ENCODE measurements at places on chromosomes 16 and 17.

DNA sequence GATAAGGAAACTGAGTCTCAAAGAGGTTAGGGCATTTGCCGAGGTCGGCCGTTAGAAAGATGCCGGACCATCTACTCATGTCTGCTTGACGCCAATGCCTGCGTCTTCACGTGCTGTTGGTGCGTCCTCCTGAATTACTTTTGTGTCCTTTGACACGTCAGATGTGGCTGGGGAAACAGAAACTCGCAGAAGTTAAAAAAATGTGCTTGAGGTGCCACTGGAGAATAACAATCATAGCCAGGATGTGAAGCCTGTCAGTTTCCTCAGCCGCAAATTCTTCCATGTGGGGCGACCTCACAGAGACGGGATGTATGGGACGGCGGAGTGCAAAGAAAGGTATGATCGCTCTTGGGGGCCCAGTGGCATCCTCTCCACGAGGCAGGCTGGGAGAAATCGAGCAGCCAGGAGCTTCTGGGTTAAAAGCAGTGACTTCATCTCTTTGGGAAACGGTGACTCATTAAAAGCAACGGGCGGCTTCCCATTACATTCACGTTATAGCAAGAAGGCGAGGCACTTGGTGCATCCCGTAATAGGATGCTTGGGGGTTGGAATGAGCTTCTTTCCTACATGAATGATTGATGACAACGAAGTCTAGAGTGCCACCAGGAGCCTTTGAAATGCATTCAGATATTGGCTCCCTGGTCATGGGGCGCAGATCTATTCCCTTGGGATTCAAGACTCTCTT lies 67.8 kb downstream of the BMERB1 start:
- DNase-seq = peak; percentile 48

DNA sequence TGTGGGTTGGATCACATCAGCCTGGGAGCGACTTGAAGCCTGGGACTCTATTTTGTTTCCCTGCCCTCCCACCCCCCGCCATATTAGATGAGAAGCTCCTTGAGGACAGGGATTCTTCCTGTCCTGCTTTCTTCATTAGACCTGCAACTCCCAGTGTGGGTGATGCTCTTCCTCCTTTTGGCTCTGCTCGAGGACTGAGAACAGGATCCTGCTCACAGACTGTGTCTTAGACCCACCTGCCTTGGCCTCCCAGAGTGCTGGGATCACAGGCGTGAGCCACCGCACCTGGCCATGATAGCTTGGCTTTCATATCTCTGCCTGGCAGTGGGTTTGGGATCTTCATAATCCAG lies 21.5 kb upstream of the TNS4 start:
- no peak for DNase-seq

DNA sequence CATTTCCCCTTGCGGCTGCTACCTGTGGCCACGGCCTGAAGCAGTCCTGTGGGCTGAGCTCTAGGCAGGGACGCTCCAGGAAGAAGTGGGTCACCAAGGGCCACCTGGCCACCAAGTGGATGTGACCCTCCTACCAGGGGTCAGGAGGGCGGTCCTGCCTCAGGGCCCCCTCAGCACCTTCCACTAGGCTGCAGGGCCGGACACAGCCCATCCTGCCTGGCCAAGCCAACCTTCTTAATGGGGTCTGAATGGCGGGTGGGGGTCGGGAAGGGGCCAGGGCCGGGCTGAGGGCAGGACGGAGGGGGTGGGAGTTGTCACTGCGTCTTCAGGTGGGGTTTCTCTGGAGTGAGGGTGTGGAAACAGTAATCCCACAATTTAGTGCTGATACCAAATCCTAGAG lies 13.2 kb upstream of the MLKL start:
- no peak for DNase-seq

DNA sequence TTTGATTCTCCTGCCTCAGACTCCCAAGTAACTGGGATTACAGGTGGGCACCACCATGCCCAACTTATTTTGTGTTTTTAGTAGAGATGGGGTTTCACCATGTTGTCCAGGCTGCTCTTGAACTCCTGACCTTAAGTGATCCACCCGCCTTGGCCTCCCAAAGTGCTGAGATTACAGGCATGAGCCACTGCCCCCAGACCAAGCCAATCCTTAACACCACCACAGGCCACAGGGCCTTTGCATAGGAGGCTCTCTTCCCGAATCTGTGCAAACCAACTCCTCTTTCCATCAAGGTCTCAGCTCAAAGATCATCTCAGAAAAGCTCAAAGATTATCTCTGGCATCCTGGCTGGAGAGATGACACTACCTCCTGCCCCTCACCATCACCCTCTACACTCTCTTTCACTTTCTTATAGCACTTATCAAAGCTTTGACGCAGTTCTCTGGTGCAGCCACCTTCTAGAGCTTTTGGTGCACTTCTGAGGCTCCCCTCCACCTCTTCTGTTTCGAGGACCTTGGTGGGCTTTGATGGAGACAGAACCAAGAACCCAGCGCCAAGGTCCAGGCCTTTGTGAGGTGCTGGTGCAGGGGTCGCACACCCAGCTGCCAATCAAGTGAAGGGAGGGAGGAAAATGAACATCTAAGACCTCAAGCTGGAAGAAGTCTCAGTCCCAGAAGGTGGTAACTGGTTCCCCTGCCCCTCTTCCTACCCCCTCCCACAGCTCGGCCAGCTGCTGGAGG lies 23.2 kb upstream of the PHB1 start:
- DNase-seq = no peak

DNA sequence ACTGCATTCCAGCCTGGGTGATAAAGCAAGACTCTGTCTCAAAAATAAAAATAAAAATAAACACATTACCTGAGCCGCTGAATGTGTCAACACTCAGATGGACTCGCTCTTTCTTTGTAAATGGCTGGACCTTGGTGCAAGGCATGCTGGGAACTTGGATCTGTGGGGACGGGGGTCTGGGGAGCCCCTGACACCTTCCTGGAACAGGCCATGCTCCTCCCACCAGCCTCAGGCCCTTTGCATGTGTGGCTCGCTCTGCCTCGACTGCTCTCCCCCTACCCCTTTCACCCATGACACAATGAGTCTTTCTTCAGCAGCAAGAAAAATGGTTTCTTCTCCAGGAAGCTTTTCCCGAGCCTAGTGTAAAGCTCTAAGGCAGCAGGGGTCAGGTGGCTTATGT lies 94.0 kb upstream of the CDH5 start:
- no peak for DNase-seq

- no peak for DNase-seq
These were observed 4.7 kb downstream of the LITAFD start for GRCh38 chr16:8886593-8887430.

DNA sequence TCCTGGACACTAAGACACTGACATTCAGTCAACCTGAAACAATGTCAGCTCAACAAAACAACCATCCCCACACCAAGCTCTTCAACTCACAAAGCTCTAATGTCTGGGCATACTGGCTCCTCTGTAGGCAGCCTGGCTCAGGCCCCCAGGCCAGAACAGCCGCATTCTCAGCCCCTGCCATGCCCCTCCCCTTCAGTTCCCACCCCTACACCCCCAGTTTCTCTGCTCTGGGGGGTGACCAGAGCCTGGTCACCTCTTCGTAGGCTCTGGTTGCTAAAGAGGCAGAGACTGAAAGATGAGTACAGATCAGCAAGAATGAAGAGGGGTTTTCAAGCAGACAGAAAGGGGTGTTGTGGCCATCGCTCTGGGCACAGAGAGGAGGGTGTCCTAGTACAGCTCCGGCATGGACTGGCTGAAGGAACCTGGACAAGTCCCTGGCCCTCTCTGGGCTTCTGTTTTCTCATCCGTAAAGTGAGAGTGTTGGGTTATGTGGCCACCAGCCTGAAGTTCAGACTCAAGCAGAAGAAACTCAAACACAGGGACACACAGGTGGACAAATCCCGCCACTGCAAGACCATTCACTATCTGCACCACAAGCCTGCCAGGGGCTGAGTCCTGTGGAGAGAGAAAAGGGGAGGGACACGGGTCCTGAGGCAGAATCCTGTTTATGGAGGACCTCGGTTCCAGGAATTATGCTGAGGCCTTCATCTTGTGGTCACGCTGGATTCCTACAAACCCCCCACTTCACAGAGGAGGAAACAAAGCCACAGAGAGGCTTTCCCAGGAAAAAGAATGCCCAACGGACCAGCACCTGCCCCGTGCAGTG lies 987 bp upstream of the SLC4A1 start:
- no peak for DNase-seq

- DNase-seq = no peak
These were observed 5.8 kb upstream of the UNK start for GRCh38 chr17:75778861-75779249.

- no peak for DNase-seq
These were observed 31.9 kb upstream of the PHAF1 start for GRCh38 chr16:67077871-67078270.

GRCh38 chr16:71846431-71846830 lies 655 bp downstream of the ATXN1L start:
- no peak for DNase-seq

- DNase-seq = peak; percentile 64
These were observed 118.4 kb downstream of the VPS53 start for GRCh38 chr17:596287-596686.

GRCh38 chr17:40720899-40721298 lies 17.3 kb upstream of the KRT24 start:
- no peak for DNase-seq

DNA sequence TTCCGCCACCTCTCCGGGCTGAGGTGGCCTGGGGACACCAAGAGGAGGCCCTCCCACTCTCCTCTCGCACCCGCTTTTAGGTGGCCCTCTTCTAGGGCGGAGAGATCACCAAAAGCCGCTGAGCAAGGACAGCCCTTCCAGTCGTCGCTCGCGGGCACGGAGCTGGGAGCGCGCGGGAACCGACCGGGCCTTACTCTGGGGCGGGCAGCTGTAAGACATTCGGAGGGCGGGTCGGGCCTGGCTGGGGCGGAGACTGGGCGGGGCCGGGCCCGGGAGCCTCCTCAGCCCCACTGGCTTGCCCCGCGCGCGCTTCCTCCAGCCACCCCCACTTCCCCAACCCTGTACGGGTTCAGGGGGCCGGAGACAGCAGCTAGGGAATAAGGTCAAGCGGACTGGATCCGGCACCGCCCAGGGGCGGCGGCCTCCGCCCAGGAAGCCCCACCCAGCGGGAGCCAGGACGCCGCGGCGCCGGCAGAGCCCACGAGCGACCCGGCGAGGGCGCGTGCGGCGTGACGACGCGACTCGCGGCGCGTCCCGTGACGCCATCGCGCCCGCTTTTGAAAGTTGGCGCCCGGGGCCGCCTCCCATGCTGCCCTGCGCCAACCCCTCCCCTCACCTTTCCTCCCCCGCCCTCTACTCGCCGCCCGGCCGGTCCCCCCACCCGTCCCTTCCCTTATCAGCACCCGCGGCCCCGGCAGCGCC lies 351 bp upstream of the CTCF start:
- DNase-seq = peak; percentile 99

GRCh38 chr16:13402601-13403000 lies 501.2 kb downstream of the SHISA9 start:
- DNase-seq = no peak

GRCh38 chr17:56727876-56728617 lies 105.7 kb downstream of the C17orf67 start:
- DNase-seq = no peak

GRCh38 chr17:78528541-78528940 lies 48.7 kb downstream of the DNAH17 start:
- no peak for DNase-seq

GRCh38 chr16:59510008-59510424 lies 775.9 kb upstream of the GOT2 start:
- no peak for DNase-seq

DNA sequence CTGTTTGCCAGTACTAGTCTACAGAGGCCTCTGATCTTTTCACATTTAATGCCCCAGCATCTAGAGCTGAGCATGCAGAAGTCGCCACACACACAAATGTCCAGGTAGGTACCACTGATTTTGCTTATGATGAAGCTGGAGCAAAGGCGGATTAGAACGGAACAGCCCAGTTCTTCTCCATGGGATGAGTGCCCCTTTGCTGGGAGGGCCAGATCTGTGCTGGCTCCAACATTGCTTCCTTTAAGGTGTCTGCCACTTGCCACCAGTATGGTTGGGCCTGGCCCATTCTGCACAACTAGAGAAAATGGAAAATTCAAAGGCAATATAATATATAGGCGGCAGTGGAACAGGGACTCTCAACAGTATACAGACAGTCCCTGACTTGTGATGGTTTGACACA lies 2.2 kb upstream of the MNT start:
- DNase-seq = no peak

DNA sequence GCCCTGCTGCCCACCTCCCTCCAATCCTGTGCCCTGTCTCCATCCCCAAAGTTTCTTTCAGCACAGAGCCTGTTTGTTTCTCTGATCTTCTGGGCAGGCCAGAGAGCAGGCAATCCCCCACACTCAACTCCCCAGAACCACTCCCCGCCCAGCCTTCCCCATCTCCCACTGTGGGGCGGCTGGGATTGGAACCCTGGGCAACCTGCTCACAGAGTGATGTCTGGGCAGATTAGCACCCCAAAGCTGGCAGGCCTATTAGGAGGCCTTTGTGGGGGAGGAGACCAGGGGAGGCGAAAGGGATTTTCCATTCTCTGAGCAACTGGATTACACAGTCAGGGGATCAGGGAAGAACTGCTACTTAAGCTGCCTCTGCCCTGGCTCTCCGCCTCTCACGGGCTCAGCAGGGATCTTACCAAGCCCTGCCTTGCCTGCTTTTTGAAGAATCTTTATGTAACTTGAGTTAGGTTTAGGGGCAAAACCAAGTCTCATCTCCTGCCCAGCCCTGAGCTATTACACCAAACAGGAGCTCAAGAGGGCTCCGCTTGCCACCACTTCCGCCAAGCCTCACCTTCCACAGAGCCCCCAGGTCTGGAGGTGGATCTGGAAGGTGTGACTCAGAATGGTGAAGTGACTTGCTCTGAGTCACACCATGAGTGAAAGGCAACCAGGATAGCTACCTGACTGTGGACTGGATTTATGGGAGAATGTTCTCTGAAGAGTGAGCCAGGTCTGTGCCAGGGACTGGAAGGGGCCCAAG lies 16.0 kb upstream of the LHX1 start:
- DNase-seq = peak; percentile 85

DNA sequence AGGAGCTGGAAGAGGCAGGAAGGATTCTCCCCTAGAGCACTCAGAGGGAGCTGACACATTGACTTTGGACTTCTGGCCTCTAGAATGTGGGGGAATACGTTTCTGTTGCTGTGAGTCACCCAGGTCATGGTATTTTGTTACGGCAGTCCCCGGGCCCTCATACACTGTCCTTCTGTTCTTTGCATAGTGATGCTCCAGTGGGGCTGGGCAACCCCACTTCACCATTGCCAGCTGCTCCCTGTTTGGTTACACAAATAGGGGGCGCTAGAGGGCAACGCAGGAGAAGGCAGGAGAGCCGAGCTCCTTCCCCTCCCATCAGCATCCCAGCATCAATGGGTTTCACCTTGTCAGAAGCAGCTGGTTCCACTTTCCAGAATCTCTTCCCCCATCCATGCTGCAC lies 257.7 kb upstream of the FOXF1 start:
- no peak for DNase-seq

- DNase-seq = peak; percentile 66
These were observed 11.2 kb upstream of the MTSS2 start for GRCh38 chr16:70696952-70697593.

DNA sequence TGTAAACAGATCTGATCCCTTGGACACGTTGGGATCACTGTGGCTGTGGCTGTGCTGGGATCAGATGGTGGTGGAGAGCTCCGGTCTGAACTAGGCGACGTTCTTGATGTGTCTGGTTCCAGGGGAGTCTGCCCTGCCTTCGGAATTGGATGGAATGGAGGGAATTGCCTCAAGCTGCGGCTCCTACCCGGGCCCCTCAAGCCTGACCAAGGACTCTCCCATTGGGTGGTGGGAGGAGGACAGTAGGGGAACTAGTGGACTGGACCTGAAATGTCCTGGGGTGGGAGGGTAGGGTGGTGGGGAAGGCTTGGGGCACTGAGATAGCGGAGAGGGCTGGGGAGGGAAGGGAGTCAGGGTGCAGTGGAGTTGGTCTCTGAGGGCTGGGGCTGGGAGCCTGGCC lies 3.2 kb upstream of the UBALD1 start:
- no peak for DNase-seq
